Activated CD8-positive, alpha-beta memory T cell treated with anti-CD3 and anti-CD28 coated beads for 1 hour (primary cell): ENCODE measurements at places on chromosomes 3 and 15.

DNA sequence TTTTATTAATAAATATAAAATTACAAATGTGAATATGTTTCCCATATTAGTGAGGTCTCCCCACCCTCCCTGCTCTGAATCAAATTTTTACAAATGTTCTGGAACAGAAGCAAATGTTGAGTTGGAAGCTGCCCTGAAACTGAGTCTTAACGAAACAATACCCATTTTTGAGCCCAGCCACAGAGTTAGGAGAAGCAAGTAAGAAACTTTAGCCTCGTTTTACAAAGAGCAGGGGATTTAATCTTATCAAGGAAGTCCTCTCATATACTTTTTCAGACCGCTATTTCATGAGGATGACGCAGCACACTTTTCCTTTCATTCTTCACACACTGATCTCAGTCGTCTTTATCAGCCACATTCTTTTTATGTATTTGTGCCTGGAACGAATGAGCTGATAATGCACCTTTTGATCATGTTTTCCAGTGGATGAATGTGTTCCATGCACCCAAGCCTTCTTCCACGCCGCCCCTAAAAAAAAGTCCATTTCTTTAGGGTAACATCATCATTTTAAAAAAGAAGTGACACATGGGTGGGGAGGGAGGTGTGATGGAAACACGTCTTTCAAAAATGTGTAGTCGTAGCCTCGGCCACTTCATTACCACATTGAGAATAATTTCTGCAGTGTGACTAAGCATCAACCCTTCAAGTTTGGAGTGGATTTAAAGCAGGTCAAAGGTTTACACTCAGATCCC lies 48.1 kb downstream of the SETMAR start:
- no peak for DNase-seq

DNA sequence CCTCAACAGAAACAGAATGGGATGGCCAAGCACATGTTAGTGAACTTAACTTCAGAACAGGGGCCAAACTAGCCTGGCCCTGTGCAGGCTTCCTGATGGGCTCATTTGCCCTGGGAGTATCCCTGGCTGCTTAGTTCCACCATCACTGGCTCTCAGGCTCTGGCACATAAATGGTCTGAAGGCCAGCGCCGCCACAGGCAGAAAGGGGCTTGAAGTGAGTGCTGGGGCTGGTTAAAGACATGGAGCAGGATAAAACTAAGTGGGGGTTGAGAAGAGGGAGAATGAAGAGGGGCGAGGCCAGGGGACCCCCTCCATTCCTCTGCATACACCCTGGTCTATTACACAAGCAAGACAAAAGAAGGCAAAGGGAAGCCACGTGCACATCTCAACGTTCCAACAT lies 12.2 kb downstream of the SLCO2A1 start:
- DNase-seq, result no peak

- DNase-seq, result no peak
Observed at GRCh38 chr3:60445446-60445845, 805.8 kb downstream of the FHIT start.

DNA sequence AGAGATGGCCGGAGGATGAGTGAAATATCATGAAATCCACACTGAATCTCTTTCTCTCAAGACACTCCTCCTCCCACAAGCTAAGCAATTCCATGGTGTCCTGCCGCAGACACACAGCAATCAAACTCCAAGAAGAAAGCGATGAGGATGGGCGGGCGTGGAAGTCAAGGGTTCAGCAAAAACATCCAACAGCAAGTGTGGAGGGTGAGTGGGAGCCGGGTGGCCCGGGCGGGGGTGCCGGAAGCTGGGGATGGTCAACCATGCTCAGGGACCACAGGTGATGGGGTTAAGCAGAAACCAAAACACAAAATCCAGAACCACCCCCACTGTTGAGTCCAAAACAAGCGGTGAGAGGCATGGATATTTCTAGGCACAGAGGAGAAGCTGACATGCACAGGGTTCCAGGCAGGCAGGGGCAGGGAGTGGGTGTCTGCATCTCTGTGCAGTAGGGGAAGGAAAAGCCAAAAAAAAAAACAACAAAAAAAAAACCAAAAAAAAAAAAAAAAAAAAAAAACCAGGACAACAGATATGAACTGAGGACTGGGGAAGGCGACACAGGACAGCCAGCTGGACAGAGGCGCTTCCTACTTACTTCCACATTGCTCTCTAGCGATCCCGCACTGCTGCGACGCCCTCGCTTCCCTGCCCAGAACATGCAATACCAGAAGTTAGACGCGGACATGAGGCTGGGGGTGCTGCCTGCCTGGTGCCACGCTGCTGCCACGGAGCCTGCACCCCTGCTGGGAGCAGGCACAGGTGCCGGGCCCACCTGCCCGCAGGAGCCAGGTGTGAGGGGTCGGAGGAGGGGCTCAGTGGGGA lies 61.0 kb upstream of the RPL32 start:
- DNase-seq, result no peak

- DNase-seq, result no peak
Observed at GRCh38 chr3:172216267-172216666, 176.9 kb downstream of the FNDC3B start.

DNA sequence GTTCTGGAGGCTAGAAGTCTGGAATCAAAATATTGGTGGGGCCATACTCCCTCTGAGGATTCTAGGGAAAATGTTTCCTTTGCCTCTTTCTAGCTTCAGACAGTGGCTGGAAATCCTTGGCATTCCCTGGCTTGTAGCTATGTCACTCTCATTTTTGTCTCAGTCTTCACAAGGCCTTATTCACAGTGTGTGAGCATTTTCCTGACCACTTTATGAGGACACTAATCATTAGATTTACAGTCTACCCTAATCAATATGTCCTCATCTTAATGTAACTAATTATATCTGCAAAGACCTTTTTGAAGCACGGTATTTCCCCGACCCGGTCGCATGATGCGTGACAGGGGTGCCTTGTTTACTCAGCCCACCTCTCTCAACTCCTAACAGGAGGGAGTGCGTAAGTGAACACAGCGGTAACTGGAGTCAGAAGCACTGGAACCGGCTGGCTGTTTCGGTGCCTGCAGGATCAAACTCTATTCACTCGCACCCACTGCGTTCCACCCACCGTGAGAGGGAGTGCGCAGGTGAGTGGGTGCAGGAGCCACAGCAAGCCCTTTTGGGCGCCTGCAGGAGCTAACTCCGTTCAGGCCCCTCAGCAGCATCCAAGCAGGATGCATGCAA lies 155.0 kb downstream of the EPHA3 start:
- DNase-seq, result no peak

GRCh38 chr3:77500721-77501120 lies 460.8 kb downstream of the ROBO2 start:
- no peak for DNase-seq

GRCh38 chr3:141127344-141128125 lies 76.4 kb downstream of the SPSB4 start:
- DNase-seq, result no peak

DNA sequence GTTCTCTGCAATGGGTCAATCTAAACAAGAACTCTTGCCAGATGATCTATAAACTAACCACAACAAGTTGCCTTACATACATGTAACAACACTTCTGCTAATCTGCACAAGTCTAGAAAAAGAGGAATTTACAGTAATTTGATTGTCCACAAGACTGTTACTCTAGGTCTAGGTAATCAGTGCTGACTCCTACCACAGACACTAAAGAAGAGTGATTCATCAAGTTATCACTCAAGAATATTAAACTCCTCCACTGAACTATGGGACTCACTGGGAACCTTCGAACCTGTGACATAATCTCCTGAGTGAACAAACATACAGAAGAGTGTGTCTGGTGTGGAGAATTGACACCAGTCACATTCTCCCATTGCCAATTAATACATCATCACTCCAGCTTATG lies 138.3 kb downstream of the ANXA2 start:
- no peak for DNase-seq

- no peak for DNase-seq
Observed at GRCh38 chr3:143668924-143669790, 179.1 kb downstream of the SLC9A9 start.

GRCh38 chr3:56706629-56707028 lies 23.6 kb upstream of the TASOR start:
- DNase-seq, result no peak

- DNase-seq, result no peak
Observed at GRCh38 chr15:24761704-24762302, 86.2 kb downstream of the NPAP1 start.

DNA sequence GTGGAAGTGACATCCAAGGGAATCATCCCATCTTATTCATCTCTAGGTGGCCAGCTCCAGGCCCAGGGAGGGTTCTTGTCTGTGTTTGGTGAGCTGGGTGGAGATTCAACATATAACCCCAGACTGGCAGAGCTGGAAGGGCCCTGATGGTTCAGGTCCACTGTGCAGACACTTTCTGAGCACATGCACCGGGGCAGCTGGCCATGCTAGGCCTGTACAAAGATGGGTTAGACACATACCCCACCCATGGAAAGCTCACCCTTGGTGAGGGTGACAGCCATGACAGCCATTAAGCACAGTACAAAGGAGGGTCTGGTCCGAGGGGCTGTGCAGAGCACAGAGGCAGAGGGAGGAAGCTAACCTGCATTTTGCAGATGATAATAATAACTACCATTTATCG lies 100.4 kb downstream of the CORO2B start:
- DNase-seq, result no peak

DNA sequence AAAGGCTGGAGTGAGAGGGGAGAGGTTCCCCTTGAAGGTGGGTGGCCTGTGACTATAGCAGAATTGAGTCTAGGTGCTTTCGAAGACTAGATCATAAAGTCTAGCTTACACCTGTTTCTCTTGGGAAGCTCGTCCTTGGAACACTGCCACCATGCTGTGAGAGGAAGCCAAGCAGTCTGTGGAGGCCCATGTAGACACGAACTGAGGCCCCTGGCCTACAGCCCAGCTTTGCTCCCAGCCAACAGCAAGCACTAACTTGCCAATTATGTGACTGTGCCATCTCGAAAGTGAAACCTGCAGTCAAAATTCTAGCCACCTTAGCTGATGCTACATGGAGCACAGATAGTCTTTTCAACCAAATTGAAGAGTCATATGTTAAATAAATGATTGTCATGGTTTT lies 190.5 kb upstream of the NECTIN3 start:
- no peak for DNase-seq

DNA sequence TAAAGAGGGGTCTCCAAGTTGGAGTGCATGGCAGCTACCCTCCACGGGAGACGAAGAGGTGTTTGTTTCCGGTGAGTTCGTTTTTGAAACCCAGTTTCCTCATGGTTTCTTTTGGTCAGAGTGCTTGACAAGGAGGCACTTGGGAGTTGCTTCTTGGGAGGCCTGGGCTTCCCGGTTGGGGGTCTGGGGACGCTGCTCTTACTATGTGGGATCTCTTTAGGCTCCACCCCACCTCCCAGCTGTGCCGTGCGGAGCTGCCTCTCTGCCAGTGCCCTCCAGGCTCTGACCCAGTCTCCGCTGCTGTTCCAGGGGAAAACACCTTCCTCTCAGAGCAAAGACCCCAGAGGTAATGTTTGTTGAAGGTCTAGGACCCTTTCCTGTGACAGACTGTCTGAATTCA lies 29.6 kb downstream of the KIF7 start:
- no peak for DNase-seq

DNA sequence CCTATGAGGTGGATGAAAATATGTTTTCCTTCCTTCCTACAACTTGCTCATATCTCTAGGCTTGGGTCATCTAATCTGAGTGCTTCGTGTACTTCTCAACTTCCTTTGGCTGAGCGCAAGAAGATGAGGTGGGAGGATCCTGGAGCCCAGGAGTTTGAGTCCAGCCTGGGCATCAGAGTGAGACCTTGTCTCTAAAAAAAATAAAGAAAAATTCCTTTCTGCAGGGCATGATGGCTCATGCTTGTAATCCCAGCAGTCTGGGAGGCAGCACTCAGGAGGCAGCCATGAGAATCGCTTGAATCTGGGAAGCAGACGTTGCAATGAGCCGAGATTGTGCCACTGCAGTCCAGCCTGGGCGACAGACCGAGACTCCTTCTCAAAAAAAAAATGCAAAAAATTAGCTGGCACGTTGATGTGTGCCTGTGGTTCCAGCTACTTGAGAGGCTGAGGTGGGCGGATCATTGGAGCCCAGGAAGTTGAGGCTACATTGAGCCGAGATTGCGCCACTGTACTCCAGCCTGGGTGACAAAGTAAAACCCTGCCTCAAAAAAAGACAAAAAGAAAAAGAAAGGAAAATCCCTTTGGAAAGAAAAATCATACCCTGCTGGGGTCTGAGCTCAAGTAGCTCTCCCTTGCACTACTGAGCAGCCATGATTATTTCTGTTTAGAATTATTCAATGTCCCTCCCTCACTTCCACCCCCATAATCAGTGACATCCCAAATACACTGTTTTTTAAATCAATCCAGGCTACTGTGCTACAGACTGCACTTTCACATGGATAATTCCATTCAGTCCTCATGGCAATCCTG lies 28.0 kb upstream of the RAB11A start:
- no peak for DNase-seq

DNA sequence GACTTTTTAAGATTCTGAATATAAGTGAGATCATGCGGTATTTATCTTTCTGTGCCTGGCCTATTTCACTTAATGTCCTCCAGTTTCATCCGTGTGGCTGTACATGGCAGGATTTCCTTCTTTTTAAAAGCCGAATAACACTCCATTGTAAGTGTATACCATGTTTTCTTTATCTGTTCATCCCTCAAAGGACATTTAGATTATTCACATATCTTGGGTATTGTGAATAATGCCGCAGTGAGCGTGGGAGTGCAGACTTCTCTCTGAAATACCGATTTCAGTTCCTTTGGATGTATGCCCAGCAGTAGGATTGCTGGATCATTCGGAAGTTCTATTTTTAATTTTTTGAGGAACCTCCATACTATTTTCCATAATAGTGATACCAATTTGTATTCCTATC lies 136.1 kb downstream of the APBA2 start:
- no peak for DNase-seq

DNA sequence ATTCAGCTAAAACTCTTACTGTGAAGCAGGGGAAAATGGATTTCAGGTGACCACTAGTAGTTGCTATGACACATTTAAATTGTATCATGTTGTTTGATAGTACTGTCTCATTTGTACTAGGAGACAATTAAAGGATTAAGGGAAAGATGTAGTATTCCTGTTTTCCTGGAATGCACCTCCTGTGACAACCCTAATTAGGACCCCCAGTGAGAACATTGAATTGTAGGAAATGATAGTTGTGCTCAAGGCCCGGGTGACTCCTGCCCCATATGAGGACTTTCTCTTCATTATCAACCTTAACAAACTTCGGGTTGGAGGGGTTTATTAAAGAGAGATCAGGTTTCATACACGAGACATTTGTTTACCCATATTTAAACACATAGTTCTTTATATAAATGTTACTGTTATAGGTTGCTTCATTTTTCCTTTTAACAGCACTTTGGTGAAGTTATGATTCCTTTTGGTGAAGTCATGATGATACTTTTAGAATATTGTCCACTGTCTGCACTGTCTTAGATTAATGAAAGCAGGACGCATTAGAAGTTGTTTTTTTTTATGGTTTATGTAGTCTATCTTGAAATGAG lies 392.6 kb upstream of the NAALADL2 start:
- DNase-seq, result no peak

DNA sequence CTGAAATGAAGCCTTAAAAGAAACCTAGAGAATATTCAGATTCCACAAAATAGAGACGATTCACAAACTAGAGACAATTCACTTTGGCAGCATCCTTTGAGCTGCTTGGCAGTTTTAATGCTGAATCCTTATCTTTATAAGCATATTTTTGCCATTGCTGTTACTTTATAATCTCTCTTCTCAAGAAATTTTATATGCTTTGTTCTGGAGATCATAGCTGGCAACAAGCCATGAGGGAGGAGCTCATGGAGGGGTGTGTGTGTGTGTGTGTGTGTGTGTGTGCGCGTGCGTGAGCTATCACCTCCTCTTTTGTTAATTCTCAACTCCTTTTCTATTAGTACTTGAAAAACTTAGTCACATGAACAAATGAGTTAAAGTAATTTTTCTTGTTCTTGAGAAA lies 495.0 kb upstream of the RGMA start:
- DNase-seq, result no peak

- no peak for DNase-seq
Observed at GRCh38 chr3:54506603-54507002, 384.3 kb downstream of the CACNA2D3 start.
